ENCODE measurements at places on chromosomes 6 and 20. TPM values are rescaled to one million over a fixed set of nuclear protein-coding genes. Genes with fewer than 3 reads are reported as not detected.

CGA gene
- total RNA-seq, result not detected

COL12A1 gene
- 26.2 TPM for total RNA-seq

FGD2 gene
- total RNA-seq, result 4.6 TPM

DNA sequence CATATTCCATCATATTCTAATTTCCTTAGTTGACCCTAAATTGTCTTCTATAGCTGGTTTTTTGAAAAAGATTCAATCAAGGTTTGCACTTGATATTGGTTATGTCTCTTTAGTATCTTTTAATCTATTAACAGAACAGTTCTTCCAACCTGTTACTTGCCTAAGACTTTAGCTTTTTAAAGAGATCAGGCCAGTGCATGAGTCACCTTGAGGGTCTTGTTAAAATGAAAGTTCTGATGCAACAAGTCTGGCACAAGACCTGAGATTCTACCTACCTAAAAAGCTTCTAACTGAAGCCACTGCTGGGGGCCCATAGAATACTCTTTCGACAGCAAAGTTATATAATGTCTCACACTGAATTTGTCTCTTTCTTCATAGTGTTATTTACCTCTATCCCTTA lies 3.2 kb downstream of the USP45 start:
- H3K27me3 ChIP-seq, result no peaks in the 10 kb centered on the region
- H3K36me3 ChIP-seq, result peaks cover 25% of the 10 kb centered on the region
- peaks cover 22% of the 10 kb centered on the region for H3K4me1 ChIP-seq
- no peak overlapping the region for H3K27ac ChIP-seq
- DNase-seq, result no peak

- H3K4me3 ChIP-seq, result no peak overlapping the region
- DNase-seq, result no peak
- H3K36me3 ChIP-seq, result no peaks in the 10 kb centered on the region
These were observed 143.9 kb upstream of the NOX3 start for GRCh38 chr6:155599561-155599960.

- H3K4me3 ChIP-seq, result no peak overlapping the region
- no peak for DNase-seq
- H3K36me3 ChIP-seq, result no peaks in the 10 kb centered on the region
- peak overlapping the region; percentile 10 for H3K27ac ChIP-seq
These were observed 37.0 kb downstream of the FOXO3 start for GRCh38 chr6:108597572-108598304.

GRCh38 chr20:32889281-32889680 lies 30.6 kb downstream of the EFCAB8 start:
- no peaks in the 10 kb centered on the region for H3K4me1 ChIP-seq
- H3K27ac ChIP-seq, result no peak overlapping the region
- no peaks in the 10 kb centered on the region for H3K36me3 ChIP-seq
- no peak overlapping the region for H3K4me3 ChIP-seq
- H3K27me3 ChIP-seq, result no peaks in the 10 kb centered on the region
- no peak for DNase-seq

DNA sequence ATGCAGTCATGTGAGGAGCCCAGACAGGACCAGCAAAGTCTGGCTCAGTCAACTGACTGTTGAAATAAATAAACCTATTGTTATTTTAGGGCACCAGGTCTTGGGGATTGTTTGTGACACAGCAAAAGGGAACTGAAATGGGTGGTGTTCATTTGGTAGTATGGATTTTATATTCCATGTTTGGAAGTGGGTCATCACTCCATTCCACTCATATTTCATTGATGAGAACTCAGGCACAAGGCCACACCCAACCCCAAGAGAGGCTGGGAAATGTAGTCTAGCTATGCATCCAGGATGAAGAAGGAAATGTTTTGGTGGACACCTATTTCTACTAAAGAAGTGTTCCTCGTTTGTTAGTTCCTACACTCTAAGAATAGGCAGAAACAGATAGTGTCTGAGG lies 64.9 kb upstream of the BTBD3 start:
- no peaks in the 10 kb centered on the region for H3K27me3 ChIP-seq
- H3K4me1 ChIP-seq, result no peaks in the 10 kb centered on the region
- no peaks in the 10 kb centered on the region for H3K36me3 ChIP-seq
- H3K27ac ChIP-seq, result no peak overlapping the region

DNA sequence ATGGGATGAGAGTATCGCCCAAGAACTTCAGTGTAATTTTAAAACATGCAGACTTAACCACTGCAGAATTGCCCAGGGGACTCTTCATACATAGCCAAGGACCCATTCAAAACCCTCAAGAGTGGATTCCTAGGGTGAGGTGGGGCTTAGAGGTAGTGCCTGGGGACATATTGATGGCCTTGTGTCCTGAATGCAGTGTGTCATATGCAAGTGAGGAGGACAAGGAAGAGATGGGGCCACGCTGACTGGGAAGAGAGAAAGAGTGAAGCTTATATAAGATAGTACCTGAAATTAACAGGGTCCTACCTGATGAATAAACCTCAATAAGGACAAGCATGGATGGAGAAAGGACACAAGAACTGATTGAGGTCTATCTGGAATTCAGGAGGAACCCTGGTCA lies 13.9 kb downstream of the MYL9 start:
- H3K27me3 ChIP-seq, result no peaks in the 10 kb centered on the region
- no peak overlapping the region for H3K4me3 ChIP-seq
- no peaks in the 10 kb centered on the region for H3K36me3 ChIP-seq
- H3K27ac ChIP-seq, result no peak overlapping the region
- no peak for DNase-seq
- peaks cover 14% of the 10 kb centered on the region for H3K4me1 ChIP-seq

- no peak for DNase-seq
- no peaks in the 10 kb centered on the region for H3K27me3 ChIP-seq
- H3K36me3 ChIP-seq, result no peaks in the 10 kb centered on the region
- no peak overlapping the region for H3K27ac ChIP-seq
These were observed 12.8 kb upstream of the IRAK1BP1 start for GRCh38 chr6:78854546-78854945.

DNA sequence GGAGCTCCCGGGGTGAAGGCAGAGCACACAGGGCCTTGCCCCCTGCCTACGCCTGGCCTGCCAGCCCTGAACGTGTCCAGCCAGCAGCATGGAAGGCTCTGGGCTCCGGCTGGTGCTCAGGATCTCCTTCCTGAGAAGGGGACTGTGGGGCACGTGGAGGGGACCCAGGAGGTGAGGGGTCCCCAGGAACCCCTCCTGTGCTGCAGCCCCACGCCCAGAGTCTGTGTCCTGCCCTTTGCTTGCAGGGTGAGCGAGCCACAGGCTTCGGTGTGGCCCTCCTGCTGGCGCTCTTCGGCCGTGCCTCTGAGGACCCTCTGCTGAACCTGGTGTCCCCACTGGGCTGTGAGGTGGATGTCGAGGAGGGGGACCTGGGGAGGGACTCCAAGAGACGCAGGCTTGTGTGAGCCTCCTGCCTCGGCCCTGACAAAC lies 22.3 kb downstream of the NPEPL1 start:
- no peak overlapping the region for H3K4me3 ChIP-seq
- no peak for DNase-seq
- H3K27me3 ChIP-seq, result no peaks in the 10 kb centered on the region
- no peaks in the 10 kb centered on the region for H3K4me1 ChIP-seq
- H3K27ac ChIP-seq, result no peak overlapping the region
- peaks cover 8% of the 10 kb centered on the region for H3K36me3 ChIP-seq

- no peak overlapping the region for H3K27ac ChIP-seq
- H3K4me3 ChIP-seq, result no peak overlapping the region
- DNase-seq, result no peak
- H3K27me3 ChIP-seq, result no peaks in the 10 kb centered on the region
- H3K4me1 ChIP-seq, result no peaks in the 10 kb centered on the region
These were observed 207.8 kb downstream of the KHDC1L start for GRCh38 chr6:73017476-73017875.

DNA sequence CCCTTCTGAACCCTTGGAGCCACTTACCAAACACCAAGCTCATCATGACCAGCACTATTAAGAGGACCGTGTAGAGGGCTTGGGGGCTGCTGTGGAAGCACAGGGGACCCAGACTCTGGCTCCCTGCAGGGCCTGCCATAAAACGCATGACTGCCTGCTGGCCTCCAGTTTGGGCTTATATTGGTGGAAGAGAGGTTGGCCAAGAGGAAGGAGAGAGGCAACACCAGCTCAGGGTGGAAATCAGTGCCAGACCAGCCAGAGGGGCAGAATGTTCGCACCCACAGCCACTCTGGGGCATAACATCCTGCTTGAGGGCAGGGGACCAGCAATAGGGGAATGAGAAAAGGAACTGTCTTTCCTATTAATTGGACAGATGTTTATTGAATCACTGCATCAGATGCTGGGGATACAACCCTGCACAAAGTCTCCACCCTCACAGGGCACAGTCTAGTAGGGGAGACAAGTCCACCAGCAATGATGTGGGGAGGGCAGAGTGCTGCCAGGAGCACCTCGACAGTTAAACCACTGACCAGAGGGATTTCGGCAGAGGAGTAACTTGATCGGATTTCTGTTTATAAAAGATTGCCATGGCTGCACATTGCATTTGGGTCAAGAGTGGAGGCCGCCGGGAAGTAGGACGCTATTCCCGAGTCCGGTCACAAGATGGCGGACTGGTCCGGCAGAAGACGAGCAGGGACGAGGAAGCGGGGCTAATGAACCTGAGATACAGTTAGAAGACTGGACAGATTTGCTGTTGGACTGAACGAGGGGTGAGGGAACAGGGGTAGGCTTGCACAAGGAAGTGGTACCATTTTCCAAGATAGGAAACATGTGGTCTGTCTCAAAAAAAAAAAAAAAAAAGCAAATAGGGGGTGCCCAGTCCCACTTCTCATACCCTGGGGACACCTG lies at the start of gene LY6G5C:
TSS of gene LY6G5C (minus strand) at position 842 of the 909 bp plus-strand sequence. CDS start at position 148, 694 bp downstream.
- peak within 1 kb of the TSS; percentile 43 for H3K4me3 ChIP-seq
- peak within 1 kb of the TSS; percentile 53 for H3K27ac ChIP-seq
- no peaks in the 10 kb centered on the region for H3K36me3 ChIP-seq
- peak; percentile 82 for DNase-seq

GRCh38 chr6:31098449-31098938 lies 13.9 kb downstream of the C6orf15 start:
- no peaks in the 10 kb centered on the region for H3K27me3 ChIP-seq
- H3K27ac ChIP-seq, result no peak overlapping the region
- no peak overlapping the region for H3K4me3 ChIP-seq
- no peaks in the 10 kb centered on the region for H3K36me3 ChIP-seq
- H3K4me1 ChIP-seq, result peaks cover 6% of the 10 kb centered on the region
- DNase-seq, result no peak

DNA sequence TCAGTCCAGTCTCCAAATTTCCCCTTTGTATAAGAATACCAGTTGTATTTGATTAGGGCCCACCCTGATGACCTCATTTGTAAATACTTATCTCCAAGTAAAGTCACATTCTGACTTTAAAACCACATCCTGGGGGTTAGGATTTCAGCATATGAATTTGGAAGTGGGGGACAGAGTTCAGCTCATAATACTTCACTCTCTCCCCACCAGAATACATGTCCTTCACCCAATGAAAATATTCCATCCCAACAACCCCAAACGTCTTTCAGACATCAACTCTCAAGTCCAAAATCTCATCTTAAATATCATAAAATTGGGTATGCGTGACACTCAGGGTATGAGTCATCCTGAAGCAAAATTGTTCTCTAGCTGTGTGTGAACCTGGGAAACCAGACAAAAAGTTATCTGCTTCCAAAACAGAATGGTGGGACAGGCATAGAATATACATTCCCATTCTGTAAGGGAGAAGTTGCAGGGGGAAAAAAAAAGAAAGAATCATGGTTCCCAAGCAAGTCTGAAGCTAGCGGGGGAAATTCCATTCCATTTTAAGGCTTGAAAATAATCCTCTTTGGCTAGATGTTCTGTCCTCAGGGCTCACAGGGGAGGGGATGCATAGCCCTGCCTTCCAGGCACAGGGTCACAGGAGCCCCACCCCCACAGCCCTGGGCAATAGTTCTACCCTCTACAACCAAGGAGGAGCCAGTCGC lies 113.9 kb downstream of the ADAT2 start:
- H3K4me1 ChIP-seq, result no peaks in the 10 kb centered on the region
- peaks cover 11% of the 10 kb centered on the region for H3K36me3 ChIP-seq
- no peak overlapping the region for H3K4me3 ChIP-seq
- no peak overlapping the region for H3K27ac ChIP-seq
- no peaks in the 10 kb centered on the region for H3K27me3 ChIP-seq
- DNase-seq, result no peak

GRCh38 chr6:12033770-12034169 lies 21.7 kb downstream of the HIVEP1 start:
- no peak overlapping the region for H3K27ac ChIP-seq
- H3K36me3 ChIP-seq, result no peaks in the 10 kb centered on the region
- H3K4me3 ChIP-seq, result no peak overlapping the region
- H3K27me3 ChIP-seq, result no peaks in the 10 kb centered on the region

- no peak overlapping the region for H3K4me3 ChIP-seq
- no peaks in the 10 kb centered on the region for H3K27me3 ChIP-seq
- H3K36me3 ChIP-seq, result no peaks in the 10 kb centered on the region
- no peak for DNase-seq
These were observed 131.5 kb downstream of the SOBP start for GRCh38 chr6:107621229-107621937.

- no peaks in the 10 kb centered on the region for H3K36me3 ChIP-seq
- no peak overlapping the region for H3K4me3 ChIP-seq
- no peak for DNase-seq
- no peaks in the 10 kb centered on the region for H3K27me3 ChIP-seq
- no peak overlapping the region for H3K27ac ChIP-seq
These were observed 57.2 kb downstream of the SHLD1 start for GRCh38 chr20:5807431-5807830.

DNA sequence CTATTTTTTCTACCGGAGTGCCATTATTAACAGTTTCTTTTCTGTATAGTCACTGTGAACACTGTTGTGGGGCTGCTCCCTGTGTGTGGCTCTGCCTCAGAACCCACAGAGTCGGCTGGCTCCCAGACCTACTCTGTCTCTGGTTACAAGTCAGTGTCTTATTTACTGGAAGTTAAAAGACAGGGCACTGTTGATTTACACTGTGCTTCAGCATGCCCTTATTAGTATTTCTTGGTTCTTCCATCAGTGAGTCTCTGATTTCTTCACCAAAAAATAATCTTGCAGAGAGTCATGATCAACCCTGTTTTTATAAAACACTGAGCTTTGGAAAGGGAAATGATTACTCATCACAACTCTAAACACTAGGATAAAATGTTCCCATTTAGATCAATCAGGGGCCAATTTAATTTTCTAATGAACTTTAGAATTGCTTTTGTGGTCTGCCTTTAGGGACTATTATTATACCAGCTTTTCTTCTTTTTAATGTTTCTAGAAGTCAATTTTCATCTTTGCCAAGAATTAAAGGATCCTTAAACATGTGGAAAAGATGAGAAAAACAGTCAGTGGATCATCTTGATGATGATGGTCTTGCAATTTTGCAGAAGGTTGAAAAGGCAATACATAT lies 92.6 kb downstream of the UTRN start:
- H3K27ac ChIP-seq, result no peak overlapping the region
- DNase-seq, result no peak
- H3K27me3 ChIP-seq, result no peaks in the 10 kb centered on the region
- H3K4me1 ChIP-seq, result peaks cover 23% of the 10 kb centered on the region
- no peaks in the 10 kb centered on the region for H3K36me3 ChIP-seq

- no peak overlapping the region for H3K4me3 ChIP-seq
- H3K27ac ChIP-seq, result no peak overlapping the region
- no peak for DNase-seq
- H3K27me3 ChIP-seq, result no peaks in the 10 kb centered on the region
These were observed 155.7 kb downstream of the AKAP7 start for GRCh38 chr6:131290955-131291354.

All from heart left ventricle (tissue), 16 donors.